Foreskin fibroblast (primary cell): ENCODE measurements at places on chromosomes 3 and 15.
A peak's percentile ranks its signal among the peaks of the same experiment; 100 is the strongest.

GRCh38 chr3:144141074-144141473, 169.5 kb downstream of the DIPK2A start:
- no peak for DNase-seq

- no peak for DNase-seq
These were observed 10.7 kb downstream of the KLF15 start for GRCh38 chr3:126346466-126346865.

GRCh38 chr3:42288385-42288784, 22.4 kb upstream of the CCK start:
- no peak for DNase-seq

DNA sequence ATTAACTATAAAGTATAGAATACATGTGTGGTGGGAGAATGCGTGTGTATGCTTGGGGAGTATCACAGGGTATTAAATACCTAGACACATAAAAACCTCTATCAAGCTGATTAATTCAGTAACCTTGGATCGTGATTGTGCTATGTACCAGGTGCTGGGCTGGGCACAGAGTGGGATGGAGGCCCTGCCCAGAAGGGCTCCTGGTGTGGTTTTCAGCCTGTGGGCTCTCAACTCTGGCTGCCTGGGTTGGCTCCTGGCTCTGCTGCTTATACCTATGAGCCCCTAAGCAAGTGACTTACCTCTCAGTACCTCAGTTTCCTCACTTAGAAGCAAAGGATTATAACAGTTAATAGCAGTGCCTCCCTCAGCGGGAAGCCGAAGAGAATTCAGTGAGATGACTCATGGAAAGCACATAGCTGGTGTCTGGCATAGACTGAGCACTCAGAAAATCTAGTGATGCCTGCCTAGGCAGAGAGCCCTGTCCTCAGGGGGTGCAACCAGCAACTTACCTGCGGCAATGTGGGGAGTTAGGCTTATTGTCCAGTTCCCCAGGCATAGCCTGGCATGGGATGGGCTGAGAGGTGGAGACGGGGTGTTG, 90.6 kb upstream of the MYZAP start:
- no peak for DNase-seq

GRCh38 chr15:75224281-75224680, 22.6 kb downstream of the C15orf39 start:
- no peak for DNase-seq

GRCh38 chr3:192927016-192927415, 9.4 kb upstream of the MB21D2 start:
- no peak for DNase-seq

GRCh38 chr3:43019006-43019809, 40.1 kb downstream of the GASK1A start:
- peak; percentile 15 for DNase-seq

- peak; percentile 24 for DNase-seq
These were observed 410.6 kb upstream of the WNT5A start for GRCh38 chr3:55897573-55898224.

DNA sequence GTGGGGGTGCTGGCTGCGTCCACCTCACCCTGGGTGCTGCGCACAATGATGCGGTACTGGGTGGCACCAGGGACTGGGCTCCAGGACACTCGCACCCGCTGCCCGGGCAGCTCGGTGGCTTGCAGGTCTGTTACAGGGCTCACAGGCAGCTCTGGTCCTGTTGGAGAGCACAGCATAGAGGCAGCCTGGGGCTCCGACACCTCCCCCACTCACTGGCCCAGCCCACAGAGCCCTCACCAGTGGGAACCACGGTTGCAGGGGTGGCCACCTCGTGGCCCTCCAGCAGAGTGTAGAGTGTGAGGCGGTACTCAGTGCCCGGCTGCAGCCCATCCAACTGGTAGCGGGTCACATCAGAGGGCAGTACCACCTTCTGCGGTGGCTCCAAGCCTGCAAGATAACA, 3.7 kb downstream of the COL7A1 start:
- DNase-seq: no peak

- DNase-seq: no peak
These were observed 45.7 kb upstream of the ABI3BP start for GRCh38 chr3:101038880-101039279.

- DNase-seq: no peak
These were observed 525.5 kb upstream of the RGMA start for GRCh38 chr15:93614386-93615104.

GRCh38 chr3:185943760-185944106, 5.9 kb upstream of the TRA2B start:
- DNase-seq: no peak
